ENCODE measurements at places on chromosomes 13 and 19. TPM values are rescaled to one million over a fixed set of nuclear protein-coding genes. Genes with fewer than 3 reads are reported as not detected.

The SLITRK5 gene
- under 0.01 TPM for total RNA-seq

The CEBPA gene
- total RNA-seq, result 9.9 TPM

The ATP8B3 gene
- 1.1 TPM for total RNA-seq

The DLEU7 gene
- total RNA-seq, result not detected

The HSPB6 gene
- total RNA-seq, result under 0.01 TPM
